ENCODE measurements at places on chromosomes 16 and 17. TPM values are rescaled to one million over a fixed set of nuclear protein-coding genes. Genes with fewer than 3 reads are reported as not detected.

Gene UNC13D
- total RNA-seq, result 1.4 TPM

Gene PIRT
- total RNA-seq, result not detected

Gene SLFN12
- 16.3 TPM for total RNA-seq

Gene C17orf107
- 0.20 TPM for total RNA-seq

DNA sequence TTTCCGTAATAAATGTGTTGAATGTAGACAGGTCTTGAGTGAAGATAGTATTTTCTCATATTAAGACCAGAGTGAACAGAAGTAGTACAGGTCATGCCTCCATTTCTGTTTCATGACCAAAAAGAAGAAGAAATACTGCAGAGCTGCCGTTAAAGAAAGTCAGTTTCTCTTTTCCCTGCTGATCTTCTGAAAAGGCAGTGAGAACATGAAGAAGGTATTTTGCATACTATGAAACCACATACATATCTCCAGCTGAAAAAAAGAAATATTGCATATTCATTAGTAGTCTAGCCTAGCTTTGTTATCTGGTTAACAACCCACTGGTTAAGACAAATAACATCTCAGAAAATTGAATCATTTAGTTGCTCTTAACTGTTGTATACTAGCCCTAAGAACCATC is 138.4 kb downstream of the PHKB start:
- no peak for DNase-seq
